GM12891 (cell line): ENCODE measurements at places on chromosomes 4 and X.

DNA sequence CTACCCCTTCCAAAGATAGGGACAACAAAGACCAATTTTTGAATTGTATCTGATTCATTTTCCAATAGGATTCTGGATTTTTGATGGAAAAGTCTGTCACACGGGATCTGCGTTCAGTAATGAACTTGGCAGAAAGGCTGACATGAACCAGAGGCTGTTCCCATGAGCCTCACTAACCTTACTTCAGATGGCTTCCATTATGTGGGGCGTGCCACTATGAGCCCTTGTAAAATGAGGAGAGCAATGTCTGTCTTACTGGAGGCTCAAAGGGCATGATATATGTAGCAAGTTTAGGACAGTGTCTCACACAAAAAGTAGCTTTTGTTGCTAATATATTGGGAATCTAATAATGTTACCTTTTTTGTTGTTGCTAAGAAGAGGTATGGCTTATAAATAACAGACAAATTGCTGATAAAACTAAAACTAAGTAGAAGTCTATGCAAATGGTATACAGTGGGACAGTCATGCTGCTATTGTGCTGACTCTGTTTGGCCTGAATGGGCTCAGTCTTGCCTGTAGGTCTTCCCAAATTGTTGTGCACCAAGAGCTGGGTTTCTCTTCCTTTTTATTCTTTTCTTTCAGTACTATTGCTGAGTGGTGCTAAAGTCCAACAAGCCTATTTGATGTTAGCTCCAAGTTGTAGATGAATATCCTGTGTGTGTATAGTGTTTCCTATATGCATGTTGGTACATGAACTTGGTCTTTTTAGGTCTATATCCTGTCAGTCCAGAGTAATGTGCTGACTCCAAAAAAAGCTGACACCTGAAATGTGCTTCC, 132.1 kb downstream of the SPRY1 start:
- no peak for DNase-seq

GRCh38 chrX:67159437-67159836, 384.4 kb upstream of the AR start:
- DNase-seq = no peak

GRCh38 chr4:111330786-111331185, 707.9 kb upstream of the PITX2 start:
- no peak for DNase-seq

DNA sequence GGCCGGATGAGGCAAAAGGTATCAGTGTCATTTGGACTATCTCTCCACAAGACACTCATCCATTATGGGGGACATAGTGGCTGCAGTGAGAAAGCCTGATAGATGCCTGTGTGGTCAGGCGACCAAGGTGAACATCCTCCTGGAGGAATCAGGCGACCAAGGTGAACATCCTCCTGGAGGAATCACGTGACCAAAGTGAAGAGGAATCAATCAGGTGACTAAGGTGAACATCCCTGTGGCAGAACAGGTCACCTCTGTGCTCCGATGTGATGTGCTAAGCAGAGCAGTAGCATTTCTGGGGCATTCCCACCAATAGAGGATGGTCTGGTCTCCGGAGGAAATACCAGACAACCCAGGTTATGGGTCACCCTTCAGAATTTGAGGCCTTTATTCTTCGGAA, 44.0 kb downstream of the RNF212 start:
- DNase-seq = no peak

GRCh38 chr4:175953960-175954521, 111.6 kb upstream of the WDR17 start:
- no peak for DNase-seq

GRCh38 chrX:118215346-118215745, 98.7 kb upstream of the KLHL13 start:
- DNase-seq = no peak
